ENCODE measurements at places on chromosomes 3 and 15.
A peak's percentile ranks its signal among the peaks of the same experiment; 100 is the strongest.

- no peak for DNase-seq
These were observed 581.4 kb downstream of the MECOM start for GRCh38 chr3:169082076-169082475.

DNA sequence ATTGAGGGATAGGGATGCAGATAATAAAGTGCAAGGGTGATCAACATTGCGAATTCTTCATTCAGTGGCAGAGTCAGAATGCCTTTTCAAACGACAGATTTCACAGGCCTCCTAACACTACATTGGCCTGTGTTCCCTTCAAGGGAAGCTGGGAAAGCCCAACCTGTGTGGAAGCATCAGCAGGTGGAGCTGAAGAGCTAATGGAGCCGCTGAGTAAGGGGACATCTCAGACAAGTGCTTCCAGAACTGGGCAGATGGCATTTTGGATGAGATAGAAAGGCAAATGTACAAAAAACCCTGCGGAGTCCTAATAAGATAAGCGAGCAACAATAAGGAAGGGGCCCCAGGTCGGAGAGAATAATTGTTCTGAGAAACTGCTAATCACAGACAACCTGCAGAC lies 8.5 kb upstream of the SLC24A5 start:
- DNase-seq = peak; percentile 40

DNA sequence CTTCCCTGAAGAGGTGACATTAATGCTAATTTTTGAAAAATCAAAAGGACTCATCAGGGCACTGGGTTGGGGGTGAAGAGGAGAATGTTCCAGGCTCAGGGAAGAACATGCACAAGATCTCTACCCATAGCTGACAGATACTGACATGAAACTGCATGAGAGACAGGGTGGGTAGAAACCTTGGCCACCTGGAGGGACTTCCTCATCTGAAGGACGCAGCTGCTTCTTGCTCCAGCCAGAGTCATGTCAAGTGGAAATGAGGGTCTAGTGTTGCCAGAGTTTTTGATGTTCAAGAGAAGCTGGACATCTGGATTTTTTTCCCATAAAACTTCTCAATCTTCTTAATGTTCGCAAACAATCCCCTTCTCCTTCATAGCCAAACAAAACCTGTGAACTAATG lies 29.7 kb downstream of the AMOTL2 start:
- no peak for DNase-seq

DNA sequence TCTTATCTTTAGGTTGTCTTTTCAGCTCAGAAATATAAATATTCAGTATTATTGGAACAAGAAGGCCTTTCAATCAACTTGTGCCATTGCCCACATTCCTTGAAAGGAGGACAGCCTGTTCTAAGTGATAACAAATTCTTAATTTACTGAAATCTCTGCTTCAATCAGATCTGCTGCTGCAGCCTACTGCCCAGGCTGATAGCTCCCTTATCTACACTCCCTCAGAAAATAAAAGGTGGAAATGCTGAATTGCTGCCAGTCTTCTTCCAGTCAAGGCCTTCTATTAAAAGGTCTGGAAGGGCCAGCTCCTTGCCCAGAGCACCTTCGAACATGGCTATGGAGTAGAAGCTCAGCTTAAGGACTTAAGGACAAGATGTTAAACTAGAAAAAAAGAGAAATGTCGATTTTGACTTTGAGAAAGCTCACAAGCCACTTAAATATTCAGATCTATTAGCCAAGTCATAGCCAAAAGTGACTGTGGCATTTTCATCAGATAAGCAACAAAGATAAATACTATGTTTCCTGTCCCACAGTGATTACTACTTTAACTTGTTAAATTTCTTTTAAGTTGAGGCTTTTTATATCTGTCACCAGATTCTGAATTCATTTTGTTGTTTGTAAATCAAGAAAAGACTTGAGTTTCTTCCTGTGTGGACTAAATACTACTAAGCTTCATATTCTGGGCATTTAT lies 480.5 kb upstream of the CBLB start:
- no peak for DNase-seq

- no peak for DNase-seq
These were observed 54.1 kb upstream of the TIPARP start for GRCh38 chr3:156620260-156620659.

DNA sequence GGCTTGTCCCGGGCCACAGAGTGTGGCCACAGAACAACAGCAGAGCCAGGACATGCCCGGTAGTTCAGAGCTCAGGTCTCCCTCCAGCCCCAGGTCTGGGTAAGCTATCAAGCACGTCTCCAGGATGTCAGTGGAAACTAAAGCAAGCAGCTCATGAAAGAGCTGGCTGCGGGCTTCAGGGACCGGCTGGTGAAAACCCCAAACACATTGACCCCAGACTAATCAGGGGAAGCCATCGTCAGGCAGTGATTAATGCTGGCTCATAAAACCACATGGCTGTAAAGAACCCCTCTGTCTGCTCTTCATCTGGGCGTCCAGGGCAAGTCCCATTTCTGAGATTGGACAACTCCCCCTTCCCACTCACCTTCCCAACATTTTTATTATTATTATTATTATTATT lies 37.8 kb downstream of the LMCD1 start:
- no peak for DNase-seq

DNA sequence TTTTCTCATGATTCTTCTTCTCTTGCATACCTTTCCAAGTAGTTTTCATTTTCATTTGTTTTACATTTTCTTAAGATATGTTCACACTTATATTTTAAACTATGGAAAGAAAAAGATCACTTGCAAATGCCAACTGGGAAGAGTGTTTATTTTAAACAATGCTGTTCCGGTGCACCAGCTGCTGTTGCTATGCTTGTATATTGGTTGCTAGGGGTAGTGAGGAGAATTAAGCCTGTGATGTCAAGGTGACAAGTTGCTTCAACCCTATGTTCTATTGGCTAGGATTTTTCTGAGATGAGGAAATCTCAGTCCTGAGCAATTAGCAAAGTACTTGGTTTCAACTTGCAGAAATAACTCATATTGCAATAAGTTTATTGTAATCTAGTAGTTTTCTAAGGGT lies 500.1 kb downstream of the MFSD1 start:
- DNase-seq = no peak

DNA sequence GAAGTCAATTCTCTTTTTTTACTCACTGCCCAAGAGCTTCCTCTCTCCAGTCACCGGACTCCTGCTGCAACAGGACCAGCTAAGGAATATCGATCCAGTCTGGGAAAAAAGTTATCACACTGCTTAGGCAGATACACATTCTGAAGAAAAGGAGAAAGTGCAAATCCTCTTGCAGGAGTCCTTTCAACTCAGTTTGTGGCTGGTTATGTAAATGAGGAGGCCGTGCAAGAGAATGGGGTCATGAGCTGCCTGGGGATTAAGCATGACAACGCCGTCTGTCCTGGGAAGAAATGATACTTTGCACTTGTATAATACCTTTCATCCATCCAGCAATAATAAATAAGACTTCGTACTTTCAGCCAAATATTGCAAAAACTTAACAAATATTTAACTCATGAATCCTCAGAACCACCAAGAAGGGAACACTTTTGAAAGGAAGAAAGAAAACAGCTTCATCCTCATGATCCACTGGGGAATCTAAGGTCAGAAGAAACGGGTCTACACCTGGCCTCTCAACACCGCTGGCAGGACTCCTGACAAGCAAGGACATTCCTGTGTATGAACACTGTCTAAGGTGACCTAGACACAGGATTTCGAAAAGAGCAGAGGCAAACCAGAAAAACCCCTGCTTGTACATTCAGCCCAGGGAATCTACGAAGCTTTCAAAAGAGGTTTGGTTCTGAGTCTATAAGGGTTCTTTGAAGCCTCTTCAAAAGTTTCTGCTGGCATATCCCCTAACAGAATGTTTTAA lies 13.1 kb upstream of the WWTR1 start:
- DNase-seq = no peak

- DNase-seq = no peak
These were observed 156.7 kb downstream of the CACNA2D3 start for GRCh38 chr3:54279005-54279583.

GRCh38 chr3:196134691-196135090 lies 52.8 kb upstream of the TFRC start:
- no peak for DNase-seq

DNA sequence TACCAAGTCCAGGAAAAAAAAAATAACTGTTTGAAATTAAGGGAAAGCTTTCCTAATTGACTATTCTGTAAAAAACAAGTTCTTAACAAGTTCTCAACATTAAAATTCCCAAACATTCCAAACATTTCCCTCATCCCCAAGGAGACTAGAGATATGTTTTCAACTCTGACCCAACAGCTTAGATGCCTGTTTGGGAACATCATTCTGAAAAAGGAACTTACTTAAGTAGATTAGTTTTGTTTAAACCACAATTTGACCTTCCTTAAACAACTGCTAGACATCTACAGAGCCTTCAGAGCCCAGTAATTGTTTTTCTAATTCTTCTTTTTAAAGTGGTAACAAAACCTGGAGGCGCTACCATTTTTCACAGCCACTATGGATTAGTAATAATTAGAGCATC lies 12.8 kb downstream of the UBR1 start:
- no peak for DNase-seq

DNA sequence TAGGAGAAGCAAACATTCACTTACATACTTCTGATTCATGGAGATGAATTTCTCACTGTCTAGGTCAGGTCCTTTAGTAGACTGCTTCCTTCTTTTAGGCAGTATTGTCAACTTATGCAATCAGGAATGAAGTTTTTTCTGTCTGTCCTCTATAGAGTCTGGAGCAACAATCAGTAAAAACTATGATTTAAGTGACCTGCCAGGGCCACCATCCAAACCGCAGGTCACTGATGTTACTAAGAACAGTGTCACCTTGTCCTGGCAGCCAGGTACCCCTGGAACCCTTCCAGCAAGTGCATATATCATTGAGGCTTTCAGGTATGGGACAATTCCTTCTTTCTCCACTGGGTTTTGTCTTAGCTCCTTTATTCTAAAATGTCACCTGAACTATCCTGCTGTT lies 523.1 kb downstream of the ROBO2 start:
- DNase-seq = no peak

GRCh38 chr3:101687142-101687931 lies 819 bp upstream of the RPL24 start:
- peak; percentile 31 for DNase-seq

GRCh38 chr3:141057436-141057835 lies 6.3 kb downstream of the SPSB4 start:
- no peak for DNase-seq

DNA sequence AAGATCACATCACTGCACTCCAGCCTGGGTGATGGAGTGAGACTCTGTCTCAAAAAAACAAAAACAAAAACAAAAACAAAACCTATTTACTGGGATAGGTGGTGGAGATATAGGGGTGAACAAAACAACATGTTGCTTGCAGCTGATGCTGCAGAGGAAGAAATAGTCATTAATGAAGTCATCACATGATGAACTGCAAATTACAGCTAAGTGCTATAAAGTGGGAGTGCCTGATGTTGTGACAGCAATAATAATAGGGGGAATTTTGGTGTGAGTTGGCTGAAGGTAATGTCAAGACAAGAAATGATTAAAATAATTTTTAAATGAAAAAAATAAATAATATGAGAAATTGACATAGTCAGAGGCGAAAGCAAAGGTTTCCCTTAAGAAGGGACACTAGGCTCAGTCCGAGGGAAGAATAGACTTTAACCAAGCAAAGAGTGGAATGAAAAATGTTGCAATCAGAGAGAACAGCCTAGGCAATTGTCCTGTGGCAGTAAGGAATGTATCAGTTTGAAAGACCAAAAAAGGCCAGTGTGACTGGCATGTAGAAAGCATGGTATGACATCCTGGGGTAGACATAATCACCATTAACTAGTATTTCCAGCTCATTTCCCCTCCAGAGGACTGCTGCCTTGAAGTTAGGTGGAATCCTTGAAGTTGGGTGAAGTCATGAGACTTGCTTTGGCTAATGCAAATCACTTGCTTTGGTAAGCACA lies 14.7 kb upstream of the PIK3CB start:
- DNase-seq = no peak

Measured in retina (tissue), 1 donor.